ENCODE measurements at places on chromosomes 3 and 15.
A peak's percentile ranks its signal among the peaks of the same experiment; 100 is the strongest.

GRCh38 chr3:148992027-148992634 lies 791 bp downstream of the GYG1 start:
- DNase-seq, result no peak

GRCh38 chr3:111902534-111902933 lies 43.5 kb downstream of the PHLDB2 start:
- DNase-seq, result no peak

GRCh38 chr15:90232941-90233386 lies 777 bp downstream of the CIB1 start:
- DNase-seq, result no peak

DNA sequence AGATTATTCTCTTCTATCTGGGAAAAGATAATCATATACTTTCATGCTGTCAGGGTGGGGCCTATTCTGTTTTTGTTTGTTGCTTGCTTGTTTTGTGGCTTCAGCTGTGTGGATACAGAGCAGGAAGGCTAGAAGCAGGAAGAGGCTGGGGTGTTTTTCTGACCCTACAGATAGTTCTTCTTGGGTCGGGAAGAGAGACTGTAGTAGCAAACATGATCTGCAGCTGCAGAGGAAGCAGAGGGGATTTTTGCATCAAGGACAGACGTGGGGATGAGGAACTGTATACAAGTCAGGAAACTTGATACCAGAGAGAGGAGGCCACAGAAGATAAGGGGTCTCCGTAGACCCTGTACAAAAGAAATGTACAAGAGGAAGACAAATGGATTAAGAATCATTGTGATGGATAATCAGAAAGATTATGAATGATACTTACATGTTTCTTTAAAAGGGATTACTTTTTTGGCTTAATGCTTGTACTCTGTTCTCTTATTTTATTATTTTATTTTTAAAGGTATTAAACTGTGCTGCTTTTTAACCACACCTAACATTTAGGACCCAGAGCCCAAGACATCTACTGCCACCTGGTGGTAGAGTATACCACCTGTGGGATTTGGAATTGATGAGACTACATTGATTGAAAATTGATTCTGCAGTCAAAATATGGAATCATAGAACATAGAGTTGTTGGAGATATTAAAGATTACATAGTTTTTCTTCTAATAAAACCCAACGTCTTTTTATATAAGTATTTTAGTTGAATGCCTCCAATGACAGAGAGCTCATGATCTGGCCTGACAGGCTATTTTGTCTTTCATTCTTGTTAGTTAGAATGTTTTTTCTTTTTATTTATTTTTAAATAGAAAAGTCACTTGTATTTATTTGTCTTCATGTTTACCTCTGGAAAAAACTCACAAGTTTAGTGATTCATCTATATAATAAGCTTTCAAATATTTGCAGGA lies 87.3 kb upstream of the ROPN1 start:
- DNase-seq, result peak; percentile 17

- no peak for DNase-seq
These were observed 887 bp downstream of the OXTR start for GRCh38 chr3:8768364-8769087.

DNA sequence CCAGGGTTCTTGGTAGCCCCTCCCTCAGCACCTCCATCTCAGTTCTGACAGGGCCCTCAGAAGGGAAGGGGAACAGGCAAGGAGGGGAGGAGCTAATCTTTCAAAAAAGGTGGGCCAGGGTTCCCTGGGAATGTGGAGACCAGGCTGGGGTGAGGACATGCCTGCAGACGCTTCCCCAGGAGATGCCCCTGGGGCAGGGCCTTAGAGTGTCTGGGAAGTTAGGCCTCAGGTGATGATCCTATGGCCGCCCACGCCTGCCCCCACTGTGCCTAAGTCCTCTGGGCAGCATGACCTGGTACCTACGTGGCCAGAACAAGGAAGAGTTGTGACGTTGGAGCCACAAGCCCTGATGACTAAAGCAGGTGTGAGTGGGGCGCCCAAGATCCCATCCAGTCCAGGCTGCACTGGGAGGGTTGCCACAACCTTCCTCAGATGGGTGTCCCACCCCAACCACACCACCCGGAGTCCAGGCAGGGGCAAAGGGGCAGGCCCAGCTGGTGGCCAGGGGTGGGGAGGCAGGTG lies 3.9 kb upstream of the SEMA3B start:
- no peak for DNase-seq

DNA sequence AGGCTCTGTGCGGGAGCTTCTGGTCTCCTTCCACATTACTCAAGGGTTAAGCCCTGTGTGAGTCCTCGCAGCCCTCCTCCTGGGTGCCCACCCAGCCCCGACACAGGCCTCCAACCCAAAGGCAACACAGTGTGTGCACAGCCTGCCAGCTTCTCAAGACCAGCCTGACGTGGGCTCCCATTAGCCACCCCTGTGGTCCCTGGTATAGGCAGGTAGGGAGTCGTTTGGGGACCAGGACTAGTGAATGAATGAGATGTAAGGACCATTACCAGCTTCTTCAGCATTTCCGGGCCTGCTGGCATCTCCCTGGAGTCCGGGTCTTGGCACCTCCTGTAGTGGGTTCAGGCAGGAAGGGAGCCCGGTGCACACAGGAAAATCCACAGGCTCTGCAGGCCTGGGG lies 20.2 kb upstream of the PLXNA1 start:
- no peak for DNase-seq

GRCh38 chr3:193897288-193897687 lies 238.7 kb upstream of the HES1 start:
- no peak for DNase-seq

DNA sequence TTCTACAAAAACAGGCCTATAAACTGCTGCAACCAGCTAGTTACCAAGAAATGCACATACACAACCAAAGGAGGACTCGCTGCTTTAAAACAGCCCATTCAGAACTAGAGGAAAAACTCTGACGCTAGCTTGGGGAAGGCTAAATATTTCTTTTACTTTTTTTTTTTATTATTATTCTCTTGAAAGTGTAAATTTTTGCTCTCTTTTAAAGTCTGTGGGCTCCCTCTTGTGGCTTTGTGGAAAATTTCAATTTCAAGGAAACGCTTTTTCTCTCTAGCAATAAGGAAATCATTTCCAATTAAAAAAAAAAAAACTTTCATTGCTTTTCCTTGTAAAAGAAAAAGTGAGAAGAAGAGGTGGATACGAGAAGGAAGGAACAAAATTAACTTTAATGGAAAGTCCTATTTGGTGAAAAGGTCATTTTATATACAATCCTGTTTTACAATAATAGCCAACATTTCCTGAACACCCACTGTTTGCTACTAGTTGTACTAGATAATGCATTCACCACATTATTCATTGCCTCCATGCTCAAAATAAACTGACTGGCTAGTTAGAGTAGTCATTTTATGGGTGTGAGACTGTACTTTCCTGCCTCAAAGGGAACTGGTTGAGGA lies 51.2 kb upstream of the SAMMSON start:
- peak; percentile 47 for DNase-seq

DNA sequence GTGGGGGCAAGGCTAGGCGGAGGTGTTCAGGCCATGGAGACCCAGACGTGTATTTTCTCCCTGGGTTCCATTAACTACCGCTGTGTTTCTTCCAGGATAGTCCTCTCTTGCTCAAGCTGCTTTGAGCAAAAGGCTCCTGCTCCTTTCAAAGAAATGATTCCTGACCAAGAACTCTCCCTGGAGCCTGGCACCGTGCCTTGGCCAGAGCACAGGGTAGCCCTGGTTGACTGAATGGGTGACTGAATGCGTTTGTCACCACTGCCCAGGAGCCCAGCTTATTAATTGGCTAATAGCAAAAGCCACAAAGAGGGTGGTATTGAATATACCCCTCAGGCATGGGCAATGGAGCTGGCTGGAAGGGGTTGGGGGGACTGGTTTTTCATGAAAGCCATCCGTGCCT lies 13.9 kb downstream of the RASGRF1 start:
- DNase-seq, result no peak

GRCh38 chr3:32002561-32003368 lies 21.2 kb downstream of the ZNF860 start:
- DNase-seq, result no peak

DNA sequence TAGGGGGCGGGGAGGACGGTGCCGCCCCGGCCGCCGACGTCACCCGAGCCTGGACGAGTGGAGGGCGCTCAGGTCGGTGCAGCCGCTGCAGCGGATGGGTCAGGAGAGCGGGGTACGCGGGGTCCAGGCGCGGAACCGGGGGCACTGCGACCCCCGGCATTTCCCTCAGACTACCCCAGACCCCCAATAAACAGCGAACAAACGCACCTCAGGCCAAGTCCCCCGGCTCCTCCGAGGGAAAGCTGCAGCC lies 78.9 kb downstream of the IQSEC1 start:
- no peak for DNase-seq

DNA sequence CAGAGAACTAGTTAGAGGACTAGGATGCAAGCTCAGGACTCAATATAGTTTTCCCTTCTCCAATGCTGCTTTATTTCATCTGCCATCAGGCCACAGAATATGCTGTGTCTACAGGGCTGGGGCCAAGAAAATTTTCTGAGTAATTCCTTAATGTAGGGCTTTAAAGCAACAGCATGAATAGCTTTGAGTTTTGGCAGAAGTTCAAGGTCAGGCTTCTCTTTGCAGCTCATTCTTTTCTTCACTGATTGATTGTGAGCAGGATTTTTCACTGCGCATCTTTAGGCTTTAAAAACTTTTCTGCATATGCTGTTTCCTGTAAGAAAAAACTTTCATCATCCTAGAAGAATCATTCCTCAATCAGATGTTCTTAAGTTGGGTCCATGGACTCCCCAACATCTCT lies 4.6 kb downstream of the TMEM108 start:
- no peak for DNase-seq

DNA sequence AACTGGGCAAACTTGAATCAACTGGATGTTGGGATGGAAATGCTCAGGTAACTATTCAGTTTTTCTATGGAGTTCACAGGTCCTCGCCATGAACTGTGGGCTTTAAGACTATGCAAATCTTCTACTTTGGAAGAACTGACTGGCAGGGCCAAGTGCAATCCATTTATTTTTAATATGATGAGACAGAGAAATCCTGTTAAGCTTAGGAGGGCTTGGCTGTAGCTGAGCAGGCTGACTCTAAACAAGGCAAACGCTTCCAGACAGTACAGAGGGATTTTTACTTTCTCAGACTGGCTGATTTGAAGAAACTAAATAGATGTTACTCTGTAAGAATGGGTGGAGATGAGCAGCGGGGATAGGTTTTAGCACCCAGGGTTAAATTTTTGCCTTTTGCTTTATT lies 194.2 kb upstream of the ICE2 start:
- DNase-seq, result no peak

DNA sequence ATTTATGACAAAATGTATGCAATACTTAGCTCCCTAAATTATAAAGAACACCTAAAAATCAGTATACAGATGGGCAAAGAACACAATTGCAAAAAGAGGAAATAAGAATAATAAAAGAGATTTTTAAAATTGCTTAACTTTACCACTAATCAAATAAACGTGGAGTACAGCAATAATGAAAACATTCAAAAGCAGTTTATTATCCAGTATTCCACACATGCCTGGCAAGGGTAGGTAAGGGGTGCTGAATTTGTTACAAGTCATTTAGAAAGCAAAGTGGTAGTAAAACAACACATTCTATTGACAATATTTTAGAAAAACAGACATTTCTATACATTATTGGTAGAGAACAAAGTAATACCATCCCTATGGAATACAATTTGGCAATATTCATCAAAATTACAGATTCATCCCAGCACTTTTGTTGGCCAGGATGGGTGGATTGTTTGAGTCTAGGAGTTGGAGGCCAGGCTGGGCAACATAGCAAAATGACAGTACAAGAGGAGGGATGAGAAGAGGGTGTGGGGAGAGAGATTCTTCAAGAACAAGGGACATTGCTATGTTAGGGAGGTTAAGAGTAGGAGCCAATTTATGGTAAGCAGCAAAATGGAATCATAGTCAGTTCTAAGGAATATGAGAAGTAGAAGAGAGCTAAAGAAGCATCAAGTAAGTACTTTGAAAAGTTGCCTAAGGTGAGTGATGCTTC lies 3.7 kb upstream of the ACKR4 start:
- no peak for DNase-seq

DNA sequence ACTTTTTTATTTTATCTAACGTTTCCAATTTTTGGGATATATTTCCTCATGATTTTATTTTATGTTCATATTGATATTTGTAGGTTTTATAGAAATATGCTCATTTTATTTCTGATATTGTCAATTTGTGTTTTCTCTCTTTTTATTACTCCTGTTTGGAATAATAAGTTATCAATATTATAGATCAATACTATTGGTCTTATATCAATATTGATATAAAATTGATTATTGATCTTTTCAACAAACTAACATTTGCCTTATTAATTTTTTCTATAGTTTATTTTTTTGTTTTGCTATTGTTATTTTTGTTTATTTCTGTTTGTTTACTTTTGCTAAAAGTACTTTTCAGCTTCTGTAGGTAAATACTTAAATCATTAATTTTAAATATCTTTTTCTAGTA lies 90.8 kb upstream of the CNTN6 start:
- no peak for DNase-seq

- DNase-seq, result no peak
These were observed 172.0 kb upstream of the LRRFIP2 start for GRCh38 chr3:37346227-37347005.

DNA sequence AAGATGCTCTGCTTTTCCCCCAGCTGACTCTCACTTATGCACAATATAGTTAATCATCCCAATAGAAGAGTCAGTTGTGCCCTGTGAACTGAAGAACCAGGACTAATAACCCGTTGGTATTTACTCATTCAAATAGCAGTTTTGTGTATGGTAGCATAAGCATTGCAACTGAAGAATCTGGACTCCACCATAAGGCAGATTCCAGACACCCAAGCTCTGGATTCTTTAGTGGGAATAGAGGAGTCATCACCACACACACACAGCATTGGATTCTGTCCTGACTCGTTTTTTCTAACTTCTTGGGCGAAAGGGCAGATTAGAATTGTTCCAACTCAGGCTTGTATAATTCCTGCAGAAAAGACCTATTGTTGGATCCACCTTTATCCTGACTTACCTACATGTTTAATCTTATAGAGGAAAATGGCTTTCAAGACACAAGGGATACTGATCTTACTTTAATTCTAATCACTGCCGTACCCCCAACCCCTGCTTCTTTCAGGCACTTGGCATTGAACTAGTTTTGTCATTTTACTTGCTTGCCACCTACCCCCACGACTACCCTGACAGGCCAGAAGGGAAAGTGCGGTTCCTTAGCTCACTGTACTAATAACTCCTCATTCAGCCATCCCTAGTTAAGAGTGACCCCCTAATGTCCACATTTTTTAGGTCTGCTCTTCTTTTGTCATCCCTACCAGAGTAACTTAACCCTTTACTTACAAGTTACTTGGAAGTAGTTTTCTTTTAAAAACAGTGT lies 42.3 kb downstream of the NKIRAS1 start:
- DNase-seq, result no peak

GRCh38 chr3:54134713-54135112 lies 12.4 kb downstream of the CACNA2D3 start:
- no peak for DNase-seq

DNA sequence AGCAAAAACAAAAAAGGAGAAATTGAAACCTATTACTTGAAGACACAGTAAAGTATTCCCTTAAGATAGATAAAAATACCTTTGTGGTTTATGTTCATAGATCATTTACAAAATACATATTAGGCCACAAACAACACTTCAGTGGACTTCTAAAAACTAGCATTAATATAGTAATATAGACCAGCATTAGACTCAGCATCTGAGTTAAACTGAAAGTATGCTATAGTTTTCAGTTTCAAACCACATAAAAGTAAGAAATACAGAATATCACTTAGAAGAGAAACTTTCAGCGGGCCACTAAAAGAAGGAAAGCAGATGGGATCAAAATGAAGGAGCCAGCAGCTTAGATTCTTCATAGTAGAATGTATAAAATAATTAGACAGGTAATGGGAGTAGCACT lies 86.6 kb downstream of the MSL2 start:
- no peak for DNase-seq

- DNase-seq, result no peak
These were observed 833.7 kb downstream of the ROBO2 start for GRCh38 chr3:77873598-77873997.

GRCh38 chr15:35993196-35993595 lies 447.2 kb upstream of the DPH6 start:
- no peak for DNase-seq
